Spleen (tissue), 13 donors: ENCODE measurements at places on chromosomes 2 and 18. TPM values are rescaled to one million over a fixed set of nuclear protein-coding genes. Genes with fewer than 3 reads are reported as not detected.

QPCT gene
- total RNA-seq: 27.3 TPM

SDC1 gene
- total RNA-seq: 29.5 TPM

RAD51AP2 gene
- not detected for total RNA-seq

SERPINB11 gene
- total RNA-seq: not detected

CAPN13 gene
- 1.1 TPM for total RNA-seq

MC4R gene
- total RNA-seq: not detected

RAB27B gene
- total RNA-seq: 5.1 TPM

NYAP2 gene
- total RNA-seq: 0.17 TPM

CBLN2 gene
- 0.09 TPM for total RNA-seq
